ENCODE measurements at places on chromosomes 1 and 21.
A peak's percentile ranks its signal among the peaks of the same experiment; 100 is the strongest.

DNA sequence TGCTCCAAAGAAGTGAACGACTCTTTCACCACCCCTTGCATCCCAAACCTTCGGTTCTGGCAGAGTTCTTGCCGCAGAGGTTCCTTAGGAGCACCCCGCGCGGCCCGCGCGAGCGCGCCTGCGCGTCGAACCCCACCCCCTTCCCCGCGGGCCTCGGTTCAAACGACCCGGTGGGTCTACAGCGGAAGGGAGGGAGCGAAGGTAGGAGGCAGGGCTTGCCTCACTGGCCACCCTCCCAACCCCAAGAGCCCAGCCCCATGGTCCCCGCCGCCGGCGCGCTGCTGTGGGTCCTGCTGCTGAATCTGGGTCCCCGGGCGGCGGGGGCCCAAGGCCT lies at the start of gene C1orf56:
TSS of gene C1orf56 (plus strand) at position 161 of the 334 bp plus-strand sequence. CDS start at position 258, 97 bp downstream.
- peak; percentile 83 for DNase-seq

GRCh38 chr1:222464841-222465210 lies 83.1 kb downstream of the HHIPL2 start:
- DNase-seq = peak; percentile 27

- DNase-seq = no peak
Observed at GRCh38 chr1:201085902-201086735, 26.1 kb downstream of the CACNA1S start.

DNA sequence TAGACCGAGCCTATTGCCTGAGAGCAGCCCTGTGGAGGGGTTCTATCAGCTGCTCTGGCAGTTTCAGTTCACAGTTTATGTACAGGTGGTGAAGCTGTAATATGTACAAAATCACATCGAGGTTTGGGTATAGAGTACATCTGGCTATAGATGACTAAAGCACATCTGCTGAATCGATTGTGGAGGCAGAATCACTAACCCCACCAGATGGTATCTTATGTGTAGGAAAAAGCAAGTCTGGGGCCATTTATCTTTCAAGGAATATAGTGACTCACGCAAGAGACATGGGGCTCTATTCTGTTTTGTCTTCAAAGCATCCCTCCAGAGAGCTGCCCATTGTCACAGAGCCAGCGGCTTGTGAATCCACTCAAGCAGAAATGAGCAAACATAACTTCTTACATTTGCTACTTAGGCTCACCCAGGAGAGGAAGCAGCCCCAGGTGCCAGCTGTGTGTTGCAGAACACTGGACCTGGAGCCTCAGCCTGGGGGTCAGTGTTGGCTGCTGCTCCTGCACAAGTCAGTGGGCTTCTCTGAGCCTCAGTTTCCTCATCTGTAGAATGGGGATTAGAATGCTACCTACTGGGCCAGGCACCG lies 21.3 kb downstream of the MIIP start:
- DNase-seq = no peak

GRCh38 chr1:199202331-199202730 lies 563.5 kb downstream of the PTPRC start:
- no peak for DNase-seq

GRCh38 chr1:2235300-2235998 lies 7.3 kb downstream of the SKI start:
- no peak for DNase-seq

DNA sequence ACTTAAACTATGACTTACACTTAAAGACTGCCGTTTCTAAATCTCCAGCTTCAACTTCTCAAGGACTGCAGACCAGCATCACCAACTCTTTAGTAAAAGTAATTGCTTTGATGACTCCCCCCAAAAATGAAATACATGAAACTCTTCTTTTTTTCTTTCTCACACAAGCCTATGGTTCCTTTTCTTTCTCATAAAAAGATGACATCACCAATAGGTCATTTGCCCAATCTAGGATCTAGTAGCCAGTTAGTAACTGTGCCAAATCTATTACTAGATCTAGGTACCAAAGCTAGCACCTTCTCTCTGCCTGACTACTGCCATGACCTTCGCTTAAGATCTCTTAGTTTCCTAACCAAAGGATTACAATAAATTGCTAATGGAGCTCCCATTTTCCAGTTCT lies 1266.0 kb upstream of the ADGRL4 start:
- no peak for DNase-seq

DNA sequence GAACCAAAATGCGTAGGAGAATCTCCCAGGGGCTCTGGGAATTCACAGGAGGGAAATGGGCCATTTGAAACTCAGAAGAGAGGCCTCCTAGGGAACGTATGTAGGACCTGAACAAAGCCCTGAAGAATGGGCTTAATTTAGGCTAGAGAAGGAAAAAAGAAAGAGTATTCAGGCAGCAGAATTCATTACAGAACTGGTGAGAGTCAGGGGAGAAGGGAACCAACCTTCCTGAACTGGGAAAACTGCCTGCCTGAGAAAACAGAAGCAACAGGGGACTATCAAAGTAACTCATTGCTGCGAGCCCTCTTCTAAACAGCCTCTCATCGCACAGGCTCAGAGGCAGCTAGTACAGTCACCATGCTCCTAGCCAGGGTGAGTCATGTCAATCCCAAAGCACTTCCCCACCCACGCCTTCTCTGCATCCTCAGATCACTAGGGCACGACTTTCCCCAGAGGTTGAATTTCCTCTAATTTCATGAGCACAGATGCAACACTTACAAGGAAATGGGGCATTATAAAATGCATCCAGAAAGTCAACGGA lies 98.1 kb downstream of the ADSS2 start:
- peak; percentile 86 for DNase-seq

DNA sequence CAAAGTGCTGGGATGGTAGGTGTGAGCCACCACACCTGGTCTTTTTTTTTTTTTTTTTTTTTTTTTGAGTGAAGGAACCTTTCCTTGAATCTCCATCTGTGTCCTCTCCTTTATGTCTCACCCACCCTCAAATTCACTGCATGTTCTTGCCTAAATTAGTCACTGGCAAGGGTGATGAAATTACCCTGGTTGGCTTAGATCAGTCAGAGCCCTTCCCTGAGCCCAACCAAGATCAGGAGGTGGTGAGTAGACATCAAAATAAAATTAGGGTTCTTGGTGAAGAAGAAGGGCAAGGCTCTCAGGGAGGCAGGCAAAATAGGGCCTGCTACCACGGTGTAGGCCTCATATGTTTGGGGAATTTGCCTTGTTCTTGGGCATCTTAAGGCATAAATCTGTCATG lies 5.3 kb upstream of the TNN start:
- DNase-seq = no peak

DNA sequence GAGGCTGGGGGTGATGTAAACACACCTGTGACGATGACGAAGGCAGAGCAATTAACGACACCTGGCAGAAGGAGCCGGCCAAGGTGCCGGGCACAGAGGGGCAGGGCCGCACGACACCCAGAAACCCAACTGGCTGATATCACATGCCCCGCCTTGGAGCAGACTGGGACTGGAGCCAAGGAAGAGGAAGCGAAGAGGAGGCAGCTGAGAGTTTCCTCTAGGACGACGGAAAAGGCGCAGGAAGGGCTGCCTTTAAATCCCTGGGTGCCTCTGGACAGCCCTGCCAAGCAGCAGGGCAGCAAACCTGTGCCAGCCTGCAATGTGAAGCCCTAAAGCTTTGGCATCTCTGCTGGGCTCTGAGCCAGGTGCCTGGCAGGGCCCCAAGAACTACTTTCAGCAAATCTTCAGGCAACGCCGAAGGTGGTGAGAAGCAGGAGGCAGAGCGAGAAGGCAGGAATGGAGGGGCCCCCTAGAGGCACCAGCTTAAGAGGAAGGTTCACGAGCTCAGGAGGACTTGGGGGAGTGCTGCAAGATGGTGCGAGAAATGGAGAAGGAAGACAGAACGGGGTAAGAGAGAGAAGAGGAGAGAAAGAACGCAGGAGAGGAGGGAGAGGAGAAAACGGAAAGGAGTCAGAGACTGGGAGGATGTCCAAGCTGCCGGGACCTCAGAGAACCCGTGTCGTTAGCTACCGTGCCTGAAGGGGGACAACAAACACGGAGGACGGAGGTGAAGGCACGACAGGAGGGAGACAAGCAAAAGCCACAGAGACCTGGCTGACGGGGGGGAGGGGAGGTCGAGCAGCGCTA lies 25.3 kb upstream of the PEF1 start:
- DNase-seq = peak; percentile 79

DNA sequence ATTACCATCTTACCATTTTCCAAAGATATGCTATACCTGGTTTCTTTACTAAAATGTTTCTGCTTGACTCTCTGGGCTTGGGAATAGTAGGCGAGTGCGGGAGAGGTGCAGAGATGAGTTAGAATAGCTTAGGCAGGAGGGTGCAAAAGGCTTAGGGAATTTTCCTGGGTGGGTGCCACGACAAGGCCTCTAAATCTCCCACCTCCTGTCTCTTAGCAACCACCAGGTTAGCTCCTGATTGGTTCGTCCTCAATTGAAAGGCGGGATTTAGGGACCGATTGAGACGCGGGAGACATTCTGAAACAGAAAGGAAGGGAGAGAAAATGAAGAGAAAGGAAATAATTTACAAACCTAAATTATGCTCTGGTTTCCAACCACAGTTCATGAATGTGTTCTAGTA lies 3.1 kb downstream of the ACKR1 start:
- DNase-seq = peak; percentile 47

DNA sequence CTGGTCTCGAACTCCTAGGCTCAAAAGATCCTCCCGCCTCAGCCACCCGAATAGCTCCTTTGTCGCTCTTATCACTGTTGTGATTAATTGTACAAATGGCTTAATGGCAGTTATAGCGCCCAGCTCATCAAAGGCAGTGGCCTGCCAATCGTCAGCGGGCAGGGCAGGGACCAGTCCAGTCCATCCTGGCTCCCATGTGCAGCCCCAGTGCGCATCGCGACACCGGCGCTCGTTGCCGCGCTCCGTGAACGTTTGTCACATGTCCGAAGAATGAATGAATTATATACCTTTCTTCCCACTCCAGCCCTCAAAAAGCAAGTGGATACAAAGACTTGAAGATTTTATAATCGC lies 18.4 kb downstream of the MTX1 start:
- no peak for DNase-seq

GRCh38 chr1:150567717-150568593 lies 11.5 kb downstream of the MCL1 start:
- DNase-seq = peak; percentile 41

GRCh38 chr1:6033986-6034749 lies 11.5 kb upstream of the KCNAB2 start:
- no peak for DNase-seq

- DNase-seq = no peak
Observed at GRCh38 chr1:175287849-175288248, 95.3 kb upstream of the KIAA0040 start.

GRCh38 chr1:71089536-71090270 lies 8.9 kb upstream of the ZRANB2 start:
- no peak for DNase-seq

GRCh38 chr1:116415699-116416533 lies 42.9 kb downstream of the ATP1A1 start:
- no peak for DNase-seq

- no peak for DNase-seq
Observed at GRCh38 chr1:2447276-2448097, 28.6 kb upstream of the PLCH2 start.

DNA sequence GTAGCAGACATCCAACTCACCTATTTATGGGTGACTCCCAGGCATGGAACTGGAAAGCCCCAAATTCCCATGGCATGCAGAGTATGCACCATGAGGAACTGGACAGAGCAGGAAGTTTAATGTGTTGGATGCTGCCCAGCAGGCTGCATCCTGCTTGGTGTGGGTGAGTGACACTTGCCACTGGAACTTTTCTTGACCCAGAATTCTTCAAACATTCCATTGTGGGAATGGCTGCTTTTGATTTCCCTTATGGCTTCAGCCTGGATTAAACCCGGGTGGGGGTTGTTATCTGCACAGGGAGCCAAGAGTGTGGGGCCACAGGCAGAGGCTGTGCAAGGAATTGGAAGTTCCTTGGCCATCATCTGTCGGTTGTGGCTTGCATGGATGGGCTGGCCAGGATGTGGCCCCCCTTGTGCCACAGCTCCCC lies 26.9 kb upstream of the BACE2 start:
- no peak for DNase-seq

DNA sequence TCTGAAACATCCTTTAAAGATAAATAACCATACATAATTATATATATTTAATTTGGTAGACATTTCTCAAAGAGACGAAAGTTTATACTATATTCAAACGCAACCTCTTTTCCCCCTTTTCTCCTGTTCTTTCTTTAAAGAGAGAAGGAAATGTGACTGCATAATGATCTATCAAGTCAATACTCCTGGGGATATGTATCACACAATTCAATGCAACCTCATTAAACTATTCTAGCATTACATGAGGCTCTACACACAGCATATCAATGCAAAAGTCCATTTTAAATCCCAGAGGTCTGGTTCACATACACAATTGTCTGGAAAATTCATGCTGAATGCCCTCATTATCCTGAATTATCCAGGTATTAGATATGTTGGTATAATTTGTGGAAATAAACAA lies 330.7 kb downstream of the LMX1A start:
- no peak for DNase-seq

GRCh38 chr1:34455121-34455520 lies 278.4 kb downstream of the C1orf94 start:
- no peak for DNase-seq

GRCh38 chr1:82795508-82796149 lies 994.9 kb downstream of the ADGRL2 start:
- DNase-seq = no peak

- peak; percentile 65 for DNase-seq
Observed at GRCh38 chr1:242467556-242468145, 56.8 kb downstream of the PLD5 start.

- peak; percentile 87 for DNase-seq
Observed at GRCh38 chr1:233240829-233241682, 54.5 kb downstream of the PCNX2 start.

DNA sequence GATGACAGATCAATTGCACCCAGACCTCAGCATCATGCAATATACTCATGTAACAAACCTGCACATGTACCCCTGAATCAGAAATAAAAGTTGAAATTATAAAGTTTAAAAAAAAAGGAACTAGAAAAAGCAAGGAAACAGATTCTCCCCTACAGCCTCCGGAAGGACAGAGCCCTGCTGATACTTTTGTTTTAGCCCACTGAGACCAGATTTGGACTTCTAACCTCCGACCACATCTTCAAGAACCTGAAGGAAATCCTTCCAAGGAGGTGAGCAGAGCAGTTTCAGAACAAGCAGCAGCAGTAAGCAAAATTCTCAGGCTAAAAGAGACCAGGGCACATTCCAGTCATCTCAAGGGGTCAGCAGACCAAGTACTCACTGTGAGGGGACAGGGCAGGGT lies 54.5 kb downstream of the TM2D1 start:
- DNase-seq = no peak

DNA sequence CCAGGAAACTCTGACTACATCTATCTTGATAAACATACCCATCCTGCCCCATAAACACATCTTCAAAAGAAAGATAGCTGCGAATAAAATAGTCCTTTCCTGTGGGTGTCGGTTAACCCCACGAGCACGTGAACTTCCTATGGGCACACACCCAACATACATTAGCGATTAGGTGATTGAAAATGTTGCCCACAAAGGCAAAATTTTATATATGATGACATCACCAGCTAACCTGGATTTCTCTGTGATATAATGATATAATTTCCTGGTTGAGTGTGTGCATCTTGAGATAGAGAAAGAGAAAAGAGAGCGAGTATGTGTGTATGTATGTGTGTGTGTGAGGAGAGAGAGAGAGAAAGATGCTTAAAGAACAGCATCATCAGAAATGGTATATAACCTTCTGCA lies 296.1 kb downstream of the PTPRC start:
- no peak for DNase-seq

All from head of caudate nucleus (tissue), 42 donors.